GF-D8 (cell line): ENCODE measurements at places on chromosomes 7 and 10.

DNA sequence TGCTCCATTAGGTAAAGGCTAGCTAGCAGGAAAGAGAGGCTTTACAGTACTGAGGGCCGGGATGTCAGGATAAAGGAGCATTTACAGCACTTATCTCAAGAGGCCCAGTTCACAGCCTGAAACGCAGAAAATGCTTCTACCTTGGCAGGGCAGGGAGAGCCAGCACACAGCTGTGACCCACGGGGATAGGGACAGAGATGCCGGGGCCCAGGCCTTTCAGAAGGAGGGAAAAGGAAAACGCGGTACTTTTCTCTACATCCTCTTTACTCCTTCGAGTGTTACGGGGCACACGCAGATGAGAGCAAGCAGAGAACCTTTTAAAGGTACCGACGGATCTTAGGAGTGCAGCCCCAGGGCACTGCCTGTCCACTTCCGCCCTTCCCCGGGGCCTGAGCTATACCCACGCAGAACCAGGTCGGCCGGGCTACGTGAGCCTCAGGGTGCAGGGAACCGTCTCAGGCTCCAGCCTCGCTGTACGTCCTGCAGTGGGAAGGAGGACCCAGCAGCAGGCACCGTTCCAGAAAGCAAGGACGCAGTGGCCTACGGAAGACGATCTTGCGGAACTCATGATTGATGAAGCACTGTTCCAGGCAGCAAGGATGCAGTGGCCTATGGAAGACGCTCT, 232.3 kb downstream of the ELFN1 start:
- no peak for DNase-seq

DNA sequence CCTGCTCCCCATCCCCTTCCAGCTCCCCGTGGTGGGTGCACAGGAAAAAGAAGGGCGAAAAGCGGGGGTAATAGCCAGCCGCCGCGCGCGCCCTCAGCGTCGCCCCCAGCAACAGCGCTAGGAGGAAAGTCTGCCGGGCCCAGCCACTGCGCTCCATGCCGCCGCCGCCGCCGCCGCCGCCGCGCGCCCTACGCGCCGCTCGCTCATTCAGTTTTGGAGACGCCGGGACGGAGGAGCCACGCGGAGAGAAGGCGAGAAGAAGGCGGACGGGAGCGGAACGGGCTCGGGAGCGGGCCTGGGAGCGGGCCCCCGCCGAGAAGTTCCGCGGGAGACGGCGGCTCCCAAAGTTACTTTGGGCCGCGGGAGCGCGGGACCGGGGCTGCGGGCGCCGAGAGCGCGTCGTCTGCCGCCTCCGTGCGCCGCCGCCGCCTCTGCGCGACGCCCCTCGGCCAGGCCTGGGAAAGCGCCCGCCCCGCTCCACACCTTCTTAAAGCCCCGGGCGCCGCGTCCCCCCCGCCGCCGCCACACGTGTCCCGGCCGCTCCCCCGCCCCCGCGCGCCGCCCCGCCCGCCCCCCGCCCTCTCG, at the start of gene RELN:
RELN (minus strand) TSS at position 459 of the 585 bp plus-strand sequence; CDS start at position 157, 302 bp downstream.
- DNase-seq, result no peak

DNA sequence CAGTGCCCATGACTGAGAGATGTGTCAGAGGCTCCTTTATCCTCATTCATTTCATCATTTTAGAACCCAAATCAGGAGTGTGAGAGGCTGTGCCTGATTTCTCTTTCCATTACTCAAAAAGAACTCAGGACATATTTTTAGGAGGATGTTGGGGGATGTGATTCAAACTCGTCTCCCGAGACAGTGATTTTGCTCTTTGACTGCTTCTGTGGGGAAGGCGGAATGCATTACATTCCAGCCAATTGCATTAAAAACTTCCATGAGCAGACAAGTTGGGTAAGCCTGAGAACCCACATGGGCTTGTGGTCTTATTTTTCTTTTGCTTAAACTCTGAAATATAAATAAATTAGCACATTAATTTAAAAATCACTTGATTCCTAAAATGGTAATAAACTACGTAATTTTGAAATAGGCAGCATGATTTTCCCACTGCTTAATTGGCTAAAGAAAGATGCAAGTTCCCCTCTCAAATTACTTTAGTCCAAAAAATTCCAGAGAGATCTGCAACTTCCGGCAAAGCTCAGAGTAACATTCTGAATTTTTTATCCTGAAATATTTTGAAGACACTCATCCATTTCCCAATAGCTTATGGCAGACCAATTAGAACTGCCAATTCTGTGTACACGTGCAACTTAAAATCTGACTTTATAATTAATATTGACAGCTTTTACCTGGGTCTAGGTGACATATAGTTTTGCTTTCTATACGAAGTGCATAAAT, 185.6 kb downstream of the C7orf25 start:
- no peak for DNase-seq

DNA sequence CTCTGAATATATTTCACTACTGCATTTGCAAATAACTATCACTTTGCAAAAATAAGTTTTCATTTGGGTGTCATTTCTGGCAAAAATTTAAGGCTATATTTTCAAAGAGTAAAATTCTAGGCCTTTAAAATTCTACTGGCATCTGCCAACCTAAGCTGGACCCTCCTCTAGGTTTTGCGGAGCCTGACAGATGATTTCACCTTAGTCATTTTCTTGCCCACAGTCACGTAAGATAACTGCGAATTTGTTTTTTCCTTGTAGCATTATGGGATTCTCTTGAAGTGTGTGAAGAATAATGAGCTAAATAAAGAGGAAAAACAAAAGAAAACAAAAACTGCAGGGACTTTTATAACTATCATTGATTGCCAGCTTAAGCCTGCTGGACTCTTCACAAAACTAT, 7.8 kb downstream of the MEOX2 start:
- DNase-seq, result no peak

- DNase-seq, result no peak
Observed at GRCh38 chr10:124049484-124049883, 43.9 kb downstream of the CHST15 start.

DNA sequence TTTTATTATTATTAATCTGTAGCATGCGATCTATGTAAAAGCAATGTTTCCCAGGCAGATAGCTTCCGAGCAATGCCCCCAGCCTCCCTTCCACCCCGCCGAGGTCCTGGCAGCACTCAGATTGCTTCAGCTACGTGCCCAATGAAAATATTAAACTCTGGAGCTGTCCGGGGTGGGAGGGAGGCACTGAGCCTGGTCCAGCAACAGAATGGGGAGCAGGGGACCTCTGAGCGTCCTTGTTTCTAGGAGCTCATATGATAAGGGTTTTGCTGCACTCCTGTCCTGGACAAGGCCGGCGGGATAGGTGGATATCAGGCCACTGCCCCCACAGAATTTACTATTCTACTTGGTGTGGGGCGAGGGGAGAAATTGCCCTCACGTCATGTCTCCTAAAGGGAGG, 44.5 kb upstream of the CDK1 start:
- no peak for DNase-seq

- DNase-seq, result no peak
Observed at GRCh38 chr10:25978771-25979170, 44.7 kb downstream of the MYO3A start.

DNA sequence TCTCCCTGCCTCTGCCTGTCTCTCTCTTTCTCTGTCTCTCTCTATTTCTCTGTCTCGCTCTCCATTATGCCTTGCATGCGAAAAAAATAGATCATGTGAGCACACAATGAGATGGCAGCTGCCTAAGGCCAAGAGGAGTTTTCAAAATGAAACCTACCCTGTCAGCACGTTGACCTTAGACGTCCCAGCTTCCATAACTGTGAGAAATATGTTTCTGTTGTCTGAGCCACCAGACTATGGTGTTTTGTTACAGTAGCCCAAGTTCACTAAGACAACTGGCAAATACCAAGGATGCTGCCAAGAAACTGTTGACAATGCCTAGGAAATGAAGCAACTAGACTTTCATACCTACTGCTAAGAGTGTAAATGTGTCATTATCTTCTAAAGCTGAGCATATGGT, 70.6 kb upstream of the PLXDC2 start:
- no peak for DNase-seq

- no peak for DNase-seq
Observed at GRCh38 chr7:26898891-26899290, 34.5 kb upstream of the SKAP2 start.

GRCh38 chr10:79072994-79073645, 4.4 kb downstream of the ZMIZ1 start:
- no peak for DNase-seq

DNA sequence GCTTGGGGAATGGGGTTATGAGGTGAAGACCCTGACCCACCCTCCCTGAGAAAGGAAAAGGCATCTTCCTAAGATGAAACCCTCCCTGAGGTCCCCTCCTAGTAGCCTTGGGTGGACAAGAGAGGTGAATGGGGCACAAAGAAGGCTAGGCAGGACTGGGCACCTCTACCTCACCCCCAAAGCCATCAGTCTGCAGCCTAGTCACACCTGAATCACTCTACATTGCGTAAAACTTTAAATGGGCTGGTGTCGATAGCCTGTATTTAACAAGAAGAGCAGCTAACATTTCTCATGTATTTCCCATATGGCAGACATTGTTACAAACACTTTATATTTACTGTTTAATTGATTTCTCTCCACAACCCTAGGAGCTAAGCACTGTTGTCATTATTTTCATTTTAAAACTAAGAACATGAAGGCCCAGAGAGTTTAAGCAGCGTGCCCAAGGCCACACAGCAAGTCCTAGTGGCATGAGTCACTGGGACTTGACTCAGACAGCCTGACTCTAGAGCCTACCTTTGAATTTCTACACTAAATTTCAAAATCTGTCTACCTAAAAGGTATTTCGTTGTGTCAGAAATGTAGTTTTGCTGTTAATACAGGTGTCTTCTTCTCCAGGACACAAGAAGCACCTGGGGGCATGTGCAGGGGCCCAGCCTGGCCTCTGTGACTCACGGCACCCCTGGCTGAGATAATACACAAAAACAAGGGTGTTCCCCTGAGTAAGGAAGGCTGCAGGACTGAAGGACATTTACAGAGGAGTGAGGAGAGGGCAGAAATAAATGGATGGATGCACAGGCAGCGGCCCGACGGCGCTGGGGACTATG, 3.4 kb downstream of the AOC1 start:
- DNase-seq, result no peak

DNA sequence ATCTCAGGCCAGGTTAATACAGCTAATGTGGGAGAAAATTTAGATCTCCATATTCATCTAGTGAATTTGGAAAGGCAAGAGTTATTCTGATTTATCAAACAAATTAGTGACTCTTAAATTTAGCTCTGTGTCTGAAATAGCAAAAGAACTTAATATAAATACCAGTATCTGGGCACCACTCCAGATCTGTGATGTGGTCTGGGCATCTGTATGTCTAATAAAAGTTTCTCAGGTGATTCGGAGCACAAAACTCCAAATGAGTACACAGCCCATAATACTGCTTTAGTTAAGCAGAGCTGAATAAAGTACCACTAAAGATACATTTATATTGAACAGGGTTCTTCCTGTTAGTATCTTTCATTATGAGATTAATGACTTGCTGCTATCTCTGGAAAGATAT, 261.4 kb downstream of the BAMBI start:
- no peak for DNase-seq

DNA sequence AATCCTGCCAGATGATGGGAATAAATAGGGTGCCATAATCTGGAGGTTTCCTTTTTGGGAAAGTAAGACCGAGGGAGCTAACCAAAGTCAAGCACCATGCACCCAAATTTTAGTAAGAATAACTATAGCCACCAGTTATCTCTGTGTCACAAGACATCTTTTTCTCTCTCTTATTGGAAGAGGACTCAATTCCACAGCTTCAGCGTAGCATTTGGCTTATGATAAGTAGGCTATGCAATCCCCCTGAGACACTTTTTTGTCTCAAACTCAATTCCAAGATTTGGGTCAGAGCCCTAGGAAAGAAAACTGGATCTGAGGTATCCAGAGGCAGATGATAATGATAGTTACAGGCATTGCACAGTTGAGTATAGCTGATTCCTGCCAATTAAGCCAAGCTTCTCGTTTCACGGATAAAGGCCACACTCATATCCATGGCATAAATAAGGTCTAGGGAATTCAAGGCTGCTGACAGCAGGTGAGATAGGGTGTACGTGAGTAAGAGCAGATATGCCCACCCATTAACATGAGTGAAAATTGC, 425.2 kb upstream of the CNTNAP2 start:
- DNase-seq, result no peak

DNA sequence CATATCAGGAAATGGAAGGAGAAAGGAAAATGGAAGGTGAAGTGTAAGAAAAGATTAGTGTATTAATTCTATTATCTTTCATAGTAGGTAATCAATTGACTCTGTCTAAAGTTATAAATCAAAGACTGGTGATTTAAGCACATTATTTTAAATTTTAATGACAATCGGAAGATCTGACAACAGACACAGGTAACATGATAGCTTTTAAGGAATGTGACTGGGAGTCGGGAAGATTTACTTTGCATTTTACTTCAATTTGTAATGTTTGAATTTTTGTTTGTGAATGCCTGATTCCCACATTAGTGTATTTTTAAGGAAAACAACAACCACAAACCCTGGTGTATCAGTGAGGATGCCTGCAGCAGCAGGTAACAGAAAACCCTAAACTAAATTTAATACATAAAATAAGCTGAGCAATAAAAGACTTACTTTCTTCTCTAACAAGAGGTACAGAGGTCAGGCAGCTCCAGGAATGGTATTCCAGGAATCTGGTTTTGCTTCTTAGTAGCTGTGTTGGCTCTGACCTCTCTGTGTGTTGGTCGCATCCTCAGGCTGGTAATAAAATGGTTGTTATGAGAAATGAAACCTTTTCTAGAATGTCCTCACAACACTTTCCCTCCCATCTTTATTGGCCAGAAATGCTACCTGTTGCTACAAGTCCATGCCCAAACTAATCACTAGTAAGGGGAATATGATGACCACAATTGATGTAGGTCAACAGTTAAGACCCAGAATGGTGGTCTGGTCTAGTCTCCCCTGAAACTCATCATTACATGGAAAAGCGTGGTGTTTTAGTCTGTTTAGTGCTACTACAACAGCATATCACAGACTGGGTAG, 12.2 kb downstream of the DNAJB9 start:
- DNase-seq, result no peak

GRCh38 chr7:129990403-129991192, 37.8 kb upstream of the UBE2H start:
- no peak for DNase-seq

- no peak for DNase-seq
Observed at GRCh38 chr10:47383261-47384147, 589 bp downstream of the ZNF488 start.

DNA sequence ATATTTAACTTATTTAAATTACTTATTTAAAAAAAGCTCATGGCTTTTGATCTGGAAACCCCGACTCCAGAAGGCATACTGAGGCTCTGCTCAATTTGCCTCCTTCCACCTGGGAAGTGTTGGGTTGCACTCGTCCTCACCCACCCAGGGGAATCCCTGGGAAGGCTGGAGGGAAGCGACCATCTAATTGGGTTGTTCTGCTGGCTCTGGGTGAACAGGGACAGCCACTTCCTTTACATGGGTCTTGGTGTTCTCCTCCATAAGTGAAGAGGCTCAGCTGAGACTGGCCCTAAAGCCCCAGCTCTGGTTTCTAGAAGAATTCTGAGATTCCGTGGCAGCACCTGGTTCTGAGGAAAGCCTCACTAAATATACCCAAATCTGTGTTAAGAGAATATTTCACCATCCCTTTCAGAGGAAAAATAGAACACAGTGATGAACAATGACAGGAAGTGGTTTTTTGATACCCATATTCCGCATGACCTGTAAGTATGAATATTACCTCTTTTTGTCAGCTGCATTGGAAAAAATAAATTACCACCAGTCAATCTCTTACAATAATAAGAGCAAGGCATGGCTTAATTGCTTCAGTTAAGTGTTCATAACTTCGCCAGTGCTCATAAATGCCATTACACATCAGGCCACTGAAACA, 131.1 kb upstream of the SHH start:
- no peak for DNase-seq
